ENCODE measurements at places on chromosomes 4 and X.

GRCh38 chr4:147639388-147639787 lies 22.2 kb downstream of the TMEM184C start:
- no peak for DNase-seq

- no peak for DNase-seq
These were observed 8.0 kb upstream of the CPEB2 start for GRCh38 chr4:14994242-14994641.

- no peak for DNase-seq
These were observed 201.1 kb downstream of the STPG2 start for GRCh38 chr4:97942137-97942536.

DNA sequence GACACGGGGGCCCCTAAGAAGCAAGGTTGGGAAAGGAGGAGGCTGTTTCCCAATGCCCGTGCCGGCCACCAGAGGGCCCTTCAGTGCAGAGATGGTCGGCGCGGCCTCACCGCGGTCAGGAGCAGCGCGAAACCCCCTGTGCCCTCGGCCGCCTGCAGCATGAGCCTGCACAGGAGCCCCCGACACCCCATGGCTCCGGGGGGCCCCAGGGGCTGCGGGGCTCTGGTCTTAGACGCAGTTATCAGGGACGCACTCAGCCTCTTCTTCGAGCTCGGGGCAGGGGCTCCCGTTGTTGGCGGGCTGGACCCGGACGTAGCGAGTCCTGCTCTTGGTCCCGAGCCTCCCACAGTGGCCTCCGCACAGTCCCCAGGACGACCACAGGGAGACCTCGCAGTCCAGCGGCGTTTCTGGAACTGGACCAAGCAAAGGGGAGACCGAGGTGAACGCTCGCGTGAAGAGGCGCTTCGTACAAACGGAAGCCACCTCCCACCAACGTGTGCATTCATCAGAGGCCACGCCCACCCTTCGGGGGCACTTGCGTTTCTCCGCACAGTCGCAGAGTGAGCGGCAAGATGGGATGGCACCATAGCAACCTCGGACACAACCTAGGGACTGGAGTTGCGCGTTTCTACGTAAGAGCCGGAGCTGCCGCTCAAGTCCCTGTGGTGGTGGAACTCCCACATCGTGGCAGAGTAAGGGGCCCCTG lies 5.0 kb downstream of the SPON2 start:
- DNase-seq = peak; percentile 84

DNA sequence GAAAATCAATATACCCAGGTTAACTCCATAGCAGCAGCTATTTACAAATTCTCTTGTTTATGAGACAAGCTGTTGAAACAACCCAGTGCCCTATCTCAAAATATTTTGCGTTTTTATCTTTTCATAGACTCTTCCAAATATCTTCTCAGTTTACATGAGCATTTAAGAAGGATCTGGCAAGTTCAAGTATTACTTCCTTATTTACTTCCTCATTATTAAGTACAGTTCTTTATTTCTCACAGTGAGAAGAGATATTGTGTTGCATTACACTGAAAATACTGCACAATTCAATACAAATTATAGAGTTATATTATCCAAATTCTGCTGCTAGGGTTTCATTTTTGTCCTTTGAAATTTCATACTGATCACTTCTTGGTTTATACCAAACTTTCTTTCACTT lies 43.6 kb upstream of the UCP1 start:
- DNase-seq = no peak

DNA sequence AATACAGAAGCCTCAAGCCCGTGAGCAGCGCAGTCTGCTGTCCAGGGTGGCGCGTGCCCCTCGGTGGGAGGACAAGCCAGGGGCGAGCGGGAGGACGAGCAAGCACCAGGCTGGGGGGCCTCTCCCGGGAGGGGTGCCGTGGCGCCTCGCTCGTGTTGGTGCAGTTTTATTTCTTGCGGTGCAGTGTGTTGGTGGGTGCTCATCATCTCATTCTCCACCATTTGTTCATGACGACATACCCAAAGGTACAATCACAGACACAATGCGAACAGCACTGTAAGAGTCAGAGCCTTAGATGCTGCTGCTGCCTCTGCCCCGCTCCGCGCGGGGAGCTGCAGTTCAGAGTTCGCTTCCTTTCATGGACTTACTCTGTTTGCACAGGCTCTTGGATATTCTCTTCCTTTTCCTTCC lies 30.3 kb downstream of the RGS12 start:
- DNase-seq = no peak

- DNase-seq = no peak
These were observed 260.8 kb downstream of the QDPR start for GRCh38 chr4:17251101-17251500.
